SK-N-SH treated with all-trans-retinoic acid at 6 μM for 48 hours (cell line): ENCODE measurements at places on chromosomes 1 and 21.

- ATAC-seq = no peak
These were observed 31.2 kb upstream of the PALMD start for GRCh38 chr1:99614728-99615127.

GRCh38 chr1:22418933-22419382, 32.7 kb upstream of the ZBTB40 start:
- no peak for ATAC-seq

DNA sequence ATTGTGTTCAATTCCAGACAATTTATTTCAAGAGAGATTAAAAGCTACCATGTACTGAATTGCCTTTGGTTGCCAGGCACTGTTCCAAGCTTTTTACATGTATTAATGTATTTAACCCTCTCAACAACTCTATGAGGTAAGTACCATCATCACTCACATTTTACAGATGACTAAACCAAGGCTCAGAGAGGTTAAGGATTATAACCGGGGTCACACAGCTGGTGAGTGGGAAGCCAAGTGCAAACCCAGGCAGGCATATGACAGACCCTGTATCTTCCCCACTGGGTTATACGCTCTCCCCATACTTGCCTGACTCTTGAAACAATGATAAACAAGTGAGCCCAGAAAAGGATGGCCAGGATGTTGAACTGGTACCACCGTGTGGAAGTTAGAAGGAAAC, 16.5 kb downstream of the PLEKHA6 start:
- no peak for ATAC-seq

- ATAC-seq = no peak
These were observed 8.9 kb upstream of the RHBDL2 start for GRCh38 chr1:38950553-38950952.

- no peak for ATAC-seq
These were observed 10.8 kb upstream of the COL8A2 start for GRCh38 chr1:36135796-36136195.

DNA sequence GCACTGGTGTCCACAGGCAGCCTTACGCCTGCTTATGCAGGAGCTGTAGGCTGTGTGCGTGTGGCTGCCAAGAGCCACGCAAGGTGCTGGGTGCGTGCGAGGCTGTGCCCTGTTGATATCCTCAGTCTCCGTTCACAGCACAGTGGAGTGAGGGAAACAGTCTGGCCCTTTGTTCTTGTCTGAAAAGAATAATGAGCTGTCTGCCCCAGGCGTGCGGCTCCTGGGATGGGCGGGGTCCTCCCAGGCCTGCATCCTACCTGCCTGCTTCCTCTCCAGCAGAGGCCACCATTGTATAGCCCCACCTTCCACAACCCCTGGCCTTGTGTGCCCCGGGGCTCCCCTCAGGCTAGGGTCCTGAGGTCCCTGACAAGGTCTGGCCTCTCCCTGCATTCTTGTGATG, 47.0 kb upstream of the KDM4A start:
- ATAC-seq = no peak

DNA sequence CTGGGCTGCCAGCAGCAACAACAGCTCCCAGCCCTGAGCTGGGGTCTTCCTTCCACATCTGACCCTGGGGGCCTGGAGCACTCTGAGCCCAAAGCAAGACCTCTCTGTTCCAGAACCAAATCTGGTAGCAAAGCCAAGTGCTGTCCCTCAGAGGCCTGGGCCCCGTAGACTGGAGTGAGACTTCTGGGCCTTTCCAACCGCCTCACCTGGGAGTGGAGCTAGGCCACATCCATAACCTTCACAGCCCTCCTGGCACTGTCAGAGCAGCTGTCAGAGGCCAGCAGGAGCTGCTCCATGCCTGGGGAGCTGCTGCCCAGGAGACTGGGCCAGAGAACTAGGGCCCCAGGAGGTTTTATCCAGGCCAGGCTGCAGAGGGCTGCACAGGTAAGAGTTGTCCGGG, 15.4 kb upstream of the SLC5A9 start:
- no peak for ATAC-seq

DNA sequence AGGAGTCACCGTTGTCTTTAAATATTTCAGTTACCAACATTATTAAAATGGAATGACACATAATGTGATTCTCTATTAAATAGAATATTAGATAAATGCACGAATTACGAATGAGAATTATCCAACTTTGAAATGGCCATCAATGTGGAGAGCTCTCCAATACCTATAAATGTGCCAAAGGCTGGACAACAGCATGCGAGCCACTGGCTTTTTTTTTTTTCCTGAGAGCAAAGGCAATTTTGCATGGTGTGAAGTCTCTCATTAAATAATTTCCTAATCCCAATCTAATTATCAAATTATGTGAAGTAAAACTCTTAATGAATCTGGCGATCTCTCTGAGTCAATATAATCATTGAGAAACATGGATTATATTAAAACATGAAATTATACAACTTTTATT, 113.5 kb downstream of the KCNT2 start:
- ATAC-seq = no peak

GRCh38 chr1:4975856-4976255, 321.4 kb downstream of the AJAP1 start:
- ATAC-seq = no peak

DNA sequence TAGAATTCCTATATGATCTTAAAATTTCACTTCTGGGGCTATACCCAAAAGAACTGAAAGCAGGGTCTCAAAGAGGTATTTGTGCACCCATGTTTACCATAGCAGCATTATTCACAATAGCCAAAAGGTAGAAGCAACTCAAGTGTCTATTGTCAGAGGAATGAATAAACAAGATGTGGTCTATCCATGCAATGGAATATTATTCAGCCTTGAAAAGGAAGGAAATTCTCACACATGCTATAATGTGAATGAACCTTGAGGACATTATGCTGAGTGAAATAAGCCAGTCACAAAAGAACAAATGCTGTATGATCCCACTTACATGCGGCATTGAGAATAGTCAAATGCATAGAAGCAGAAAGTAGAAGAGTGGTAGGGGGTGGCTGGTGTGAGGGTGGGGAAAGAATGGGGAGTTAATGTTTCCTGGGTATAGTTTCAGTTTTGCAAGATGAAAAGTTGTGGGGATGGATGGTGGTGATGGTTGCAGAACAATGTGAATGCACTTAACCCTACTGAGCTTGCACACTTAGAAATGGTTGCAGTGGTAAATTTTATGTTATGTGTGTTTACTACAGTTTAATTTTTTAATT, 122.4 kb downstream of the TOMM20 start:
- no peak for ATAC-seq

DNA sequence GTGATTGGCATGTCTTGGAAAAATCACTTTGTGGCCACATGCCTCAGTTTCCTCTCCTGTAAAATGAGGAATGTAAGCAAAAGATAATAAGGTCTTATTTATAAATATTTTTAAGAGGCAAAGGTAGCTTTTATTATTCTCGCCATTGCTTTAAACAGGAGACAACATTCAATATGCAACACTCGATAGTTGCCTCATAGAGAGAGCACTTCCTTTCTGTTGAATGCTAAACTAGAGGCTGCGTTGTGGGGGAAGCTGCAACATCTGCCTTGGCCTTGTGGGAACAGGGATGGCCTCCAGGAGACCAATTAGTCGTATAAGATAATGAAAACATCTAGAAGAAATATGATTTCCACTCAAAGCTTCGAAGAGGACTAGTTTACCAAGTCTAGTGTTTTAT, 3.5 kb downstream of the OSCP1 start:
- no peak for ATAC-seq

GRCh38 chr1:7454052-7454815, 316.9 kb upstream of the VAMP3 start:
- ATAC-seq = peak; percentile 72

DNA sequence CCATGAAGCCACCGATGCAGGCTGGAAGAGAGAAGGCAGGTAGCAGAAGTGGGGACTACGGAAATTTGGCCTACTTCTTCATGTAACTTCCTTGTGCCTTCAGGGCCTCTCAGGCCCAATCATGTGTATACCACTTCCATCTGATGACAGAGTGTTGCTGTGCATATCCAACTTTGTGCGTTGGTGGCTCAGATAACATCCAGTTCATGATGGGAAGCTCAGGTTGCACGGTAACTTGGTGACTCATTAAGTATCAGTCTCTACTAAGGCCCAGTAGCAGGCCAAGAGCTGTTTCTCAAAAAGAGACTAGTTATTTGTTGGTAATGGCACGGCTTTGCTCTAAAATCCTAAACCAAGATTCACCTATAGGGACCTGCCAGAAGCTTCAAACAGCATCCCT, 117.6 kb downstream of the LTN1 start:
- no peak for ATAC-seq

DNA sequence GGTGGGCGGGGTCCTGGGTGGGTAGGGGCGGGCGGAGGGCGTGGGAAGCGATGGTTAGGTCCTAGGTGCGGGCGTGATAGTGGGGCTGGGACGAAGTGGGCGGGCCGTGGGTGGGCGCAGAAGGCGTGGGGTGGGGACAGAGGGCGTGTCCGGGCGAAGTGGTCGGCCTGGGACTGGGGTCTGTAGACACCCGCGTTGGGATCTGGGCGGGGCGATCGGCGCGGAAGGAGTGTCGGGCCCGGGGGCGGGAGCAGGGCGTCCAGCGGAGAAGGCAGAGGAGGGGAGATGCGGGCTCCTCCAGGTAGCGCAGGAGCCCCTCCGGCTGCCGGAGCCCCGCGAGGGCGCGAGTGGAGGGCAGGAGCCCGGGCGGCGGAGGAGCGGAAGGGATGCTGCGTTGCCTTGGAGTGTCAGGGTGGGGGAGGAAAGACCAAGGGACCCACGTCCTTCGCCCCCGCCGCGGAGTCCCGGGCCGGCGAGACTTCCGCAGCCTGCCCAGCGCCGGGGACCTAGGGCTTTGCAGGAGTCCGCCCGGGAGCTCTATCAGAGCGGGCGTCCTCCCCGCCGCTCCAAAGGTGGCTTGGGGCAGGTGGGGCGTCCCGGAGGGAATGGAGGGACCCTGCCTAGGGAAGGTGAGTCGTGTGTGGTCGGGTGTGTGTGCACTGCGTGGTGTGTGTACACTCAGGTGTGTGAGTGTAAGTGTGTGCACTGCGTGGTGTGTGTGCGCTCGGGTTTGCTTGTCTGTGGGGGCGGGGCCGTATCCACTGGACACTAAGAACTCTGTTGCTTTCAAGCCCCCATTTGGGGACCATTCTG, 27.0 kb upstream of the PRSS38 start:
- ATAC-seq = peak; percentile 78
